ENCODE measurements at places on chromosomes 12 and 14.

GRCh38 chr14:96204151-96205058 lies at the start of gene BDKRB2:
TSS of gene BDKRB2 (plus strand) at chr14:96204839. CDS start at chr14:96237108, 32,269 bp downstream.
- no peak for DNase-seq

DNA sequence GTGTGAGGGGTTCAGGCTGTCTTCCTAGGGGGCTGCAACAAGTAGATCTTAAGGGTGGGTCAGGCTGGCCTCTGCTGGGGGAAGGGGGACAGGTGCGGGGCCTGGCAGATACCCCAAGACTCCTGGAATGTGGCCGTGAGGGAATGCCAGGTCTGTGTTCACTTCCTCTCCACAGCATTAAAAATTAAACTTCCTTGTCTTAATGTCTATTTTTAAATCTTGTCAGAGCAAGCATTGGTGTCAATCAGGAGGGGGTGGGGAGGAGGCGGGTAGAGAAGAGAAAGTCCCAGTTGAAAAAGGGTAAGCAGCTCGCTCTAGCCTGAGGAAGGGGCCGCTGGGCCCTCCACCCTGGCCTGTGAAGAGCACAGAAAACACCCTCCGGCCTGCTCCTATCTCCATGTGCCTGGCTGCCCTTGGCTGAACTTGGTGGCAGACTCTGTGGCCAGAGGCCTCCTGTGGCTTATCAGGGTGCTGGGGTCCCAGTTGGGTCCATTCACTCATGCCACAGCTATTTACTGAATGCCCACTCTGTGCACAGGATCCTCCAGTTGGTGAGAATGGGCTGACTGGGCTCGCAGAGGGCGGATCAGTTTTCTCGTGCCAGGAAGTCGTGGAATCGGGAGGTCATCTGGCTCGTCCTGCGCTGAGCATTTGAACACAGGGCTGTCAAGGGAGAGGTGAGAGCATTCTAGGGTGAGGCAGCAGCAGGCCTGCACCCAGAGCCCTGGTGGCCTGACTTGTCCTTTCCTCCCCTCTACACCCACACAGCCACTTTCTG lies 128.8 kb downstream of the TSPAN9 start:
- no peak for DNase-seq

DNA sequence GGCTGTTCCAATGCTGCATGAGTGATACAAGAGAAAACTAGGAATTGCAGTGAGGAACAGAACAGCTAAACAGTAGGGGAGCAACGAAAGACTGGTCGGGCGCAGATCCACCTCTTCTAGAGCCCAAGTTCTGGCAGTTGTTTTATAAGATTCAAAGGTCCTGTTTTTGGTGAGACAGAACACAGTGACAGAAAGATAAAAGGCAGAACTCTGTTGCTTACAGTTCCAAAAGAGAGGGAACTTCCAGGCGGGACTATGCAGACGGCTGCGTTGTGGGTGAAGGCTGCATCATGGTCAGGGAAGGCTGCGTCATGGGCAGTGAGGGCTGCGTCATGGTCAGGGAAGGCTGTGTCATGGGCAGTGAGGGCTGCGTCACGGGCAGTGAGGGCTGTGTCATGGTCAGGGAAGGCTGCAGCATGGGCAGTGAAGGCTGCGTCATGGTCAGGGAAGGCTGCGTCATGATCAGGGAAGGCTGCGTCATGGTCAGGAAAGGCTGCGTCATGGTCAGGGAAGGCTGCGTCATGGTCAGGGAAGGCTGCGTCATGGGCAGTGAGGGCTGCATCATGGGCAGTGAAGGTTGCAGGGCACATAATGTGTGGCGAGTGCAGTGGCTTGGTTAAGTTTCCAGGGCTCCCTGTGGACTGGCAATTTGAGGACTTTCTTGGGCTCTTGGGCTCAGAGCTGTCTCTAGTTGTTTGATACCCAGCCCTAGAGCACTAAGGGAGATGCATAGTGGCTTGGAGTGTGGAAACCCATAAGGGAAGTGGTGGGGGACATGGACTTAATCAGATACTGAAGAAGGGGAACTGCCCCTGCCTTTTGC lies 619.9 kb downstream of the AACS start:
- no peak for DNase-seq

GRCh38 chr12:16417058-16417457 lies 69.6 kb downstream of the MGST1 start:
- no peak for DNase-seq

GRCh38 chr14:77158882-77159255 lies 17.3 kb upstream of the ZDHHC22 start:
- no peak for DNase-seq

GRCh38 chr12:84756961-84757360 lies 155.6 kb downstream of the SLC6A15 start:
- no peak for DNase-seq

DNA sequence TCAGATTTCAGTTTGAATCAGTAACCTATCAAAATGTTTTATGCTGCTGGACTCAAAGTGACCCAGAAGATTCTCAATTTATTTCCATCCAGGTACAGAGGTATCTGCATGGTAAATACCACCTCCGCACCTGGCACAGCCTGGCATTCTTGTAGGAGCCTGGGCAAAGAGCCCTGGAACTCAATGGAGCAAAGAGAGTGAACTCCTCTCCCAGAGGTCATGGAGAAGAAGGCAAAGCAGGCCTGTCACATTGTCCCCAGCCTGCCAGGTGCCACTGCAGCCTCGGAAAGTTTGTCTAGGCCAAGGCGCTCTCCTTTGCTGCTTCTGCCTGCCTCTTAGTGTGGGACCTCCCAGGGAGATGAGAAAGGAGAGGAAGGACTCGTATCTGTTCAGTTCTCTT lies 319.8 kb downstream of the ZFP36L1 start:
- no peak for DNase-seq

GRCh38 chr14:73771848-73772638 lies 57.9 kb upstream of the PNMA1 start:
- DNase-seq = peak; percentile 52
